ENCODE measurements at places on chromosomes 3 and 15. TPM values are rescaled to one million over a fixed set of nuclear protein-coding genes. Genes with fewer than 3 reads are reported as not detected.
A peak's percentile ranks its signal among the peaks of the same experiment; 100 is the strongest.

Gene DNAH12
- total RNA-seq, result 0.08 TPM

Gene ITIH1
- total RNA-seq, result not detected

Gene TMOD2
- total RNA-seq, result 7.0 TPM

Gene SH3GL3
- total RNA-seq, result not detected

Gene MYEF2
- 11.1 TPM for total RNA-seq

Gene WDR72
- total RNA-seq, result 0.08 TPM

DNA sequence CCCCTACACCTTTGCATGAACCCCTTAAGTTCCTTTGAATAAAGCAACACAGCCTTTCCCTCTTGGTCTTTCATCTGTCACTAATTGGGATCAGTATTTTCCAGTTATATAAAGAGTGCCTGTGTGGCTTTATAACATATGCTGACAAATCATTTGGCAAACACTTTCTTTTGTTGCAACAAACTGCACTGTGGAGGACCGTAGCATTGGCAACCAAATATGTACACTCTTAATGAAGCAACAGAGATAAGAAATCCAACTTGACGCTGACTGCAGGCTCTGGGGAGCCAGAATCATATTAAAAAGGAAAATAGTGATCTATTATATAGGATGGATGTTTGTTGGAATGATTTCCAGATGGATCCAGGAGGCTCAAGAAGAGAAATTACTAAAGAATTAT is 120.1 kb upstream of the PRICKLE2 start:
- no peaks in the 10 kb centered on the region for H3K27me3 ChIP-seq
- H3K36me3 ChIP-seq, result no peaks in the 10 kb centered on the region
- no peak overlapping the region for H3K27ac ChIP-seq
- H3K4me3 ChIP-seq, result no peak overlapping the region
- H3K4me1 ChIP-seq, result no peaks in the 10 kb centered on the region
- DNase-seq, result no peak

DNA sequence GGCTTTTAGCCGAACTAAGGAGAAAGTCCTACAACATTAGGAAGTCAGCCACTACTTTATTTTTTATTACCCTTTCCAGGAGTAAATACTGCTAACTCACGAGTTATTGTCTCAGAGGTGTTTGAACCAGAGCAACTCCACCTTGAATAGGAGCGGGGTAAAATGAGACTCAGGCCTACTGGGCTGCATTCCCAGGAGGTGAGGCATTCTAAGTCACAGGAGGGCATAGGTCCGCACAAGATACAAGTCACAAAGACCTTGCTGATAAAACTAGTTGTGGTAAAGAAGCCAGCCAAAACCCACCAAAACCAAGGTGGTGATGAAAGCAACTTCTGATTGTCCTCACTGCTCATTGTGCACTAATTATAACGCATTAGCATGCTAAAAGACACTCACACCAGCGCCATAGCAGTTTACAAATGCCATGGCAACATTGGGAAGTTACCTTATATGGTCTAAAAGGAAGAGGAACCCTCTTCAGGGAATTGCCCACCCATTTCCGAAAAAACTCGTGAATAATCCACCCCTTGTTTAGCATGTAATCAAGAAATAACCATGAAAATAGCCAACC is 555.9 kb downstream of the IGSF11 start:
- no peak for DNase-seq
- H3K36me3 ChIP-seq, result no peaks in the 10 kb centered on the region
- no peak overlapping the region for H3K27ac ChIP-seq
- no peaks in the 10 kb centered on the region for H3K27me3 ChIP-seq
- H3K4me3 ChIP-seq, result no peak overlapping the region

DNA sequence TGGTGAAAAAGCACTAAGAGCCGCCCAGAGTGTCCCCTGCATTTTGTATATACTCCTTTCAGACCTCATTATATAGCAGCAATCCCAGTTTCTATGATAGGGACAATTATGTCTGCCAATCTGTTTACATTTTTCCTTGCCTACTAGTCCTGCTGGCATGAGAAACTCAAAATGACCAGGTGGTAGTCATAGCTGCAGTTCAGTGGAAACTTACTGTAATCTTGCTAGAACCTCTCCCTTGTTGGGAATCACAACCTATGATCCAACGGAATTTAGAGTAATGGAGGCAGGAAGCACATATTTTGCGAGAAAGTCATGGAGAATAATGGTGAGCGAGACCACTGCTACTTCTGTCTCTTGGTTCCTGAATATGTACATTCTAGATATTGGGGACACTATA is 28.6 kb upstream of the MINAR1 start:
- no peaks in the 10 kb centered on the region for H3K36me3 ChIP-seq
- H3K27ac ChIP-seq, result no peak overlapping the region
- H3K4me3 ChIP-seq, result no peak overlapping the region
- H3K4me1 ChIP-seq, result no peaks in the 10 kb centered on the region

GRCh38 chr3:47877290-47877689 is 74.4 kb downstream of the DHX30 start:
- H3K4me3 ChIP-seq, result no peak overlapping the region
- no peak for DNase-seq
- H3K27me3 ChIP-seq, result no peaks in the 10 kb centered on the region
- no peak overlapping the region for H3K27ac ChIP-seq
- H3K36me3 ChIP-seq, result peaks cover 37% of the 10 kb centered on the region
- H3K4me1 ChIP-seq, result no peaks in the 10 kb centered on the region

- H3K36me3 ChIP-seq, result no peaks in the 10 kb centered on the region
- no peak overlapping the region for H3K4me3 ChIP-seq
- no peak for DNase-seq
Observed at GRCh38 chr15:72792431-72792830, 8.9 kb upstream of the ADPGK start.

DNA sequence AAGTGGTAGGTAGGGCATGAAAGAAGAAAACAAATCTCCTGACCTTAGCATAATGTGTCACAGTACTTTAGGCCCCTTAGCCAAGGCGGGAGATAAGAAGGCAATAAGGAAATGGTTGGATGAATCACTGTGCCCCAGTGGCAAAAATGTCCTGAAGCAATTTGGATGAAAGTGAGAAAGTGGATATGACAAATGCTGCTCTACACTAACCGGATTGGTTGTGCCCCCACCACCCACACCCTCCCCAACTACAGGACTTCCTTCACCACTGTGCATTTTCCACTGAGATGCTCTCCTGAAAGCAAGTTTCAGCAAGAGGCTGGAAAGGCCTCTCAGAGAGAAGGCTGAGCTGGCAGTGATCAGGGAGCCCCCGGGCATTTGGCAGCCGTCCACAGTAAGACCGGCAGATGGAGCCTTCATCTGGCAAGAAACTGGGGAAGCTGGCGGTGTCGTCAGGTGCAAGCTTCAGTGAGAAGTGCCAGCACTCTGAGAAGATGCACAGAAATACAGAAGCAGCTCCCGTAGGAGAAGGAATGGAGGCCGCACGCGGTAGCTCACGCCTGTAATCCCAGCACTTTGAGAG is 63.8 kb downstream of the ATP1B3 start:
- no peaks in the 10 kb centered on the region for H3K36me3 ChIP-seq
- DNase-seq, result no peak

DNA sequence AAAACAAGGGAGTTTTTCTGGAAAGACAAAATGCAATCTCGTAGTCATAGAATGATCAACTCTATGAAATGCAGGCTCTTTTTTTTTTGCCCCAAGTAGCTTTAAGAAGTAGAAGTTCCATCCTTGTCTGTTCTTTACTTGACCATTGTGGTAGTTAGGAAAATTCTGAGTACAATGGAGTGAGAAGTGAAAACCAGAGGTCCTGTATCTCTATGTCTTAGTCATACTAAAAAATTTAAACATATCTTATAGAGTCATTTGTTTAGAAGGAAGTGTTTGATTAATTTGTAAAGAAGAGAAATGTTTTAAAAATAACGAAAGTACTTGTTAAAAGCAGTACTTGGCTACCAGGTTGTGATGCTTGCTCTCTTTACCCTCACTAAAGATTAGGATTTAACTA is 52.4 kb downstream of the PRKCI start:
- H3K27ac ChIP-seq, result no peak overlapping the region
- no peaks in the 10 kb centered on the region for H3K27me3 ChIP-seq
- H3K4me1 ChIP-seq, result no peaks in the 10 kb centered on the region
- peaks cover 42% of the 10 kb centered on the region for H3K36me3 ChIP-seq
- H3K4me3 ChIP-seq, result no peak overlapping the region

- H3K27ac ChIP-seq, result no peak overlapping the region
- DNase-seq, result no peak
- no peaks in the 10 kb centered on the region for H3K27me3 ChIP-seq
Observed at GRCh38 chr3:9194509-9195184, 54.8 kb downstream of the SRGAP3 start.

- no peak overlapping the region for H3K27ac ChIP-seq
- no peaks in the 10 kb centered on the region for H3K4me1 ChIP-seq
- DNase-seq, result no peak
- H3K4me3 ChIP-seq, result no peak overlapping the region
- no peaks in the 10 kb centered on the region for H3K27me3 ChIP-seq
- no peaks in the 10 kb centered on the region for H3K36me3 ChIP-seq
Observed at GRCh38 chr3:157522648-157523047, 19.4 kb upstream of the VEPH1 start.

- no peaks in the 10 kb centered on the region for H3K36me3 ChIP-seq
- H3K4me3 ChIP-seq, result no peak overlapping the region
- H3K27me3 ChIP-seq, result no peaks in the 10 kb centered on the region
- peaks cover 4% of the 10 kb centered on the region for H3K4me1 ChIP-seq
- DNase-seq, result no peak
Observed at GRCh38 chr3:169112153-169112892, 551.2 kb downstream of the MECOM start.

GRCh38 chr15:76809412-76810103 is 95.6 kb downstream of the SCAPER start:
- no peak for DNase-seq
- H3K36me3 ChIP-seq, result no peaks in the 10 kb centered on the region
- no peak overlapping the region for H3K4me3 ChIP-seq
- no peaks in the 10 kb centered on the region for H3K4me1 ChIP-seq
- H3K27me3 ChIP-seq, result no peaks in the 10 kb centered on the region

GRCh38 chr3:42979044-42979972 is at the start of gene GASK1A:
GASK1A (plus strand) TSS chr3:42979311; CDS start chr3:42979643, 332 bp downstream.
- DNase-seq, result no peak
- H3K36me3 ChIP-seq, result no peaks in the 10 kb centered on the region
- H3K27me3 ChIP-seq, result no peaks in the 10 kb centered on the region
- no peaks in the 10 kb centered on the region for H3K4me1 ChIP-seq
- H3K27ac ChIP-seq, result peak within 1 kb of the TSS; percentile 20
- H3K4me3 ChIP-seq, result peak within 1 kb of the TSS; percentile 61

DNA sequence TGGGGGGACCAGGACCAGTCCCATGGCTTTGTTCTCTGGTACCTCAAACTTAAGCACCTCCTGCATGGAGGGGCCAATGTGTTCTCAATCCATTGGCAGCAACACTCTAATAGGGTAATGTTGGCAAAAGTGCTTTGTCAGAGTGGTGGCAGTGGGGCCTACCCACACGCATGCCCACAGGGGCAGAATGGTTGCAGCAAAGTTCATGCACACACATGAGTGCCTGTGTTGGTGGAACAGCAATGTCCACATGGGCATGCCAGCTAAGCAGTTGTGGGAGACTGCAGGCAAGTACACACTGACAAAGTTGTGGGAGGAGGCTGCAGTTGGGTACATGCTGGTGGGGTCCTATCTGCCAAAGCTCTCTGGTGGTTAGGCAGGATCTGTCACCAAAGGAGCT is 645.2 kb downstream of the ZNF385D start:
- no peak for DNase-seq
- H3K36me3 ChIP-seq, result no peaks in the 10 kb centered on the region
- no peak overlapping the region for H3K4me3 ChIP-seq
- H3K27me3 ChIP-seq, result no peaks in the 10 kb centered on the region
- no peak overlapping the region for H3K27ac ChIP-seq
- H3K4me1 ChIP-seq, result no peaks in the 10 kb centered on the region
